ENCODE measurements at places on chromosomes 6 and 20.
A peak's percentile ranks its signal among the peaks of the same experiment; 100 is the strongest.

GRCh38 chr6:141735126-141735525, 397.6 kb upstream of the GJE1 start:
- DNase-seq, result no peak

GRCh38 chr6:148535976-148536375, 193.3 kb downstream of the SASH1 start:
- DNase-seq, result no peak

- no peak for DNase-seq
Measured at GRCh38 chr6:75381877-75382633, 97.5 kb upstream of the TMEM30A start.

- no peak for DNase-seq
Measured at GRCh38 chr20:10079964-10080363, 45.2 kb downstream of the ANKEF1 start.

DNA sequence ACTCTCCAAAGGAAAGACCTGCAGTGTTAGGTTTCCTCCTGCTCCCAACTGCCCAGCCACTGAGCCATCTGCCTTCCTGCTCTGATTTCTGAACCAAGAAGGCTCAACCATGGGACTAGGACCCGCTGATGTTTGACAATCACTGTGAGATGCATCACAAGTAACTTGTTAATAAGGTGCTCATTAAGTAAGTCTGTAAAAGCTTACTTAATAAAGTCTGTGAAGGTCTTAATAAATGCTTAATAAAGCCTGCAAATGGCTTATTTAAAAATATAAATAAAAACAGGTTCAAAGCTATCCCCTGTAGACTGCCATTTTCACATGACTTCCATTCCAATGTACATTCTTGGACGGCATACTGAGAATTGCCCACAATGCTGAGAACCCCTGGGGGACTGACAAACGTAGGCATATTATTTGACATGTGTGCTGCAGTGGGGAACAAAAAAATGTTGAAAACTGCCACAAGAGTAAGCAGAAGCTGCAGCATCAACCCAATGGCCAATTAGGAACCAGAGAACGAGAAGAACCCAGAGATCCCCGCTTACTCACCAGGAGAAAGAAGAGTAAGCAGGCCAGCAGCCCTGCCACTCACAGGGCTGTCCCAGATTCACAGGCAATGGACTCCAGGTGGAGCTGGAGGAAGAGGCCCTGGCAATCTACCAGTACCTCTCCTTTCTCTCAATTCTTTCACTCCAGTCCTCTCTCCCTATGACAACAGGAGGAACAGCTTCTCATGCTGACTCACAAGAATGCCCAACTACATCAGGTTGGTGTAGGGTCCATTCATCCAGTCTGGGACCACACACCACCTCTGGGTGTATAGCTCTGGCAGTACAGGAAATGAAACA, 19.5 kb downstream of the KIF13A start:
- peak; percentile 87 for DNase-seq

DNA sequence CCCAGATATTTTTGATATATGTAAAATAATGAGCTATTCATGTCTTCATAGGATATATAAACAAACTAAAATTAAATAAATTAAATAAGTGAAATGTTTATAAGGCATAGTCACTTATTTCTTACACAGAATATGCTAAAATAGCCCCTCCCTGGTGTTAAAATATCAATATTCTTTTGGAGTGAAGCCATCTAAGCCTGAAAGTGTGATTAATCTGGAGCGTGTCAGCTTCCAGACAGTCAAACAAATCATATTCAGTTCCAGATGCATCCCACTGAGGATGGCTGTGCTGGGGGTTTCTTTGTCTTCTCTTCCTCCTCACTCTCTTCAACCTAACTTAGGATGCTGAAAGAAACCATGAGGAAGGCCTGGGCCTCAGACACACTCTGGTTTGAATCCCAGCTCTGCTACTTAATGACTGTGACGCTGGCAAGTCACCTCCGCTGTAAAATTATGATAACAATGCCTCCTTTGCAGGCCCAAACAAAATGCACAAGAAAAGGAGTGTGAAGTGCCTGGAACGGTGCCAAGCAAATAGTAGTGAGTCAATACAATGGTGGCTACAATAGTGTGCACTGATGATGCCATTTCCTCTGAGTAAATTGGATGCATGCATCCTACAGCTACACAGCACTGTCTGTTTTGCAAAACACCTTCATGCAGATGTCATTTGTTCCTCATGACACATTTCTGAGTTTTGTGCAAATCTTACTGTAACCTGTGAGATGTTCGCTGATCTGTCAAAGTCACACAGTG, 161.4 kb downstream of the FOXC1 start:
- no peak for DNase-seq

DNA sequence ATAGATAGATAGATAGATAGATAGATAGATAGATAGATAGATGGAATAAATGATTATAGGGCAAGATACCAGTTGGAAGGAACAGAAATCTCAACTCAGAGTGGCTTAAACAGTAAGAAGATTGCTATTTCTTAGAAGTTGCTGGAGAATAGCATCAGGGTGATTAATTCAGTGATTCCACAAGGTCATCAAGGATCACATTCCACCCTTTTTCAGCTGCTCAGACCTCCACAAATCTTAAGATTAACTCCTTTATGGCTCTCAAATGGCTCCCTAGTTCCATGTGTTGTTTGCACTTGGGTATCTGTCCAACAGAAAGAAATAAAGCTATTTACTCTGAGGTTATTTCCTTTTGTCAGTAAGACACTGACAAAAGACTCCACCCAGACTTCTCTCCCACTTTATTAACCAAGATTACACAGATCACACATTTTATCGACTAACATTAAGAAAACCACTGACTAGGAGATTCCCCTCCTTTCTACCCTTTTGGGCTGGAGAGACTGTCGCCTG, 68.3 kb upstream of the KIF16B start:
- no peak for DNase-seq

- no peak for DNase-seq
Measured at GRCh38 chr6:141050471-141050870, 1082.3 kb upstream of the GJE1 start.

- no peak for DNase-seq
Measured at GRCh38 chr6:63739094-63739687, 103.6 kb downstream of the PHF3 start.

GRCh38 chr6:134374491-134375219, 56.7 kb upstream of the SGK1 start:
- DNase-seq, result peak; percentile 9

DNA sequence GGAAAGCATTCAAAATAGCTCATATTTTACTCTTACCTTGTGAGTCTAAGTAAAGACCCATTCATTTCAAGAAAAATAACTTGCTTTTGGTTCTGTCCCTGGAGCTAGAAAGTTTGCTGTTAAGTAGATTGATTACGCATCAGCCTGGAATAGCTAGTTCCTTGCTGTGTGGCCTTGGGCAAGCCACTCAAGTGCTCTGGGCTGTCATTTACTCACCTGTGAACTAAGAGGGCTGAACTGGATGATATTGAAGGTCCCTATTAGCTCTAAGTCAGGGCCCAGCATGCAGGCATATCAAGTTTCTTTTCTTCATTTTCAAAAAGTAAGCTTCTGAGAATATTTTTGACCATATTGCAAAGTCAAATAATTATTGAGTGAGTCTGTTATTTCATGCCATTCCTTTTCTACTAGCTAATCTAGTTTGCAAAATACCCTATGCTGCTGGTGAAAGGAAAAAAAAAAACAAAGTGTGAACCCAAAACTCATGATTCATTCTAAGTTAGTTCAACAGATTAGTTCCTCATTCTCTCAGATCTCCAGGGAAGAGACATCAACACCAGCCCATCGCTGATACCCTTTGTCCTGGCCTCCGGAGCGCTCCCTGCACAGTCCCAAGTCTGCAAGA, 106.5 kb upstream of the GMDS start:
- DNase-seq, result no peak

DNA sequence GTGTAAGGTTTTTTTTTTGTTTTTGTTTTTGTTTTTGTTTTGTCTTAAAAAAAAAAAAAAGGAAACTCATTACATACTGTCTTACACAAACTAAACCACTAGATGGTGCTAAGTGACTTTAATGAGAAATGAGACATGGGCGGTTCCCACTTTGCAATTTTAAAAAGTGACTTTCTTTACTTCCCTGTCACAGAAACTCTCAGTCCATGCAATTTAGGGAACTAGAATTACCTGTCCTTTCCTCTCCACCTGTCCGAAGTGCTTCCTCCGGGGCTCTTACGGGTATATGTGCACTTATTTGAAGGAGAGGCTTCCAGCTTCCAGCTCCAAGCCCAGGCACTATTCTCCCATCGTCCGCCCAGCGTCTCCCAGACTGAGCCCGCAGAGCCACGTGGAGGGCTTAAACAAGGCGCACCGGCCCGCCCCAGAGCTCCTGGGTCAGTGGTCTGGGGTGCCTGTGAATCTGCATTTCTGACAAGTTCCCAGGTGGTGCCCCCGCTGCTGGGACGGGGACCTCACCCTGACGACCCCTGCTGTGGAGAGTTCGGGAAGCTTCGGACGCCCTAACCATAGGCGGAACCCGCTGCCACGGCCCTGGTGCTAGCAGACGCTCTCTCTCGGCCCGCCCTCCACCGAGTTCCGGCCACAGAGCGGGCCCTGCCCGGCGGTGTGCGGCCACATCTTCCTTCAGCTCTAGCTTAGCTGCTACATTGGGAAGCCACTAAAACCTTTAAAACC, 26.1 kb downstream of the BFSP1 start:
- DNase-seq, result peak; percentile 69

- DNase-seq, result no peak
Measured at GRCh38 chr6:119430805-119431204, 81.2 kb upstream of the MAN1A1 start.

GRCh38 chr6:29493261-29493660, 5.5 kb upstream of the MAS1L start:
- no peak for DNase-seq

DNA sequence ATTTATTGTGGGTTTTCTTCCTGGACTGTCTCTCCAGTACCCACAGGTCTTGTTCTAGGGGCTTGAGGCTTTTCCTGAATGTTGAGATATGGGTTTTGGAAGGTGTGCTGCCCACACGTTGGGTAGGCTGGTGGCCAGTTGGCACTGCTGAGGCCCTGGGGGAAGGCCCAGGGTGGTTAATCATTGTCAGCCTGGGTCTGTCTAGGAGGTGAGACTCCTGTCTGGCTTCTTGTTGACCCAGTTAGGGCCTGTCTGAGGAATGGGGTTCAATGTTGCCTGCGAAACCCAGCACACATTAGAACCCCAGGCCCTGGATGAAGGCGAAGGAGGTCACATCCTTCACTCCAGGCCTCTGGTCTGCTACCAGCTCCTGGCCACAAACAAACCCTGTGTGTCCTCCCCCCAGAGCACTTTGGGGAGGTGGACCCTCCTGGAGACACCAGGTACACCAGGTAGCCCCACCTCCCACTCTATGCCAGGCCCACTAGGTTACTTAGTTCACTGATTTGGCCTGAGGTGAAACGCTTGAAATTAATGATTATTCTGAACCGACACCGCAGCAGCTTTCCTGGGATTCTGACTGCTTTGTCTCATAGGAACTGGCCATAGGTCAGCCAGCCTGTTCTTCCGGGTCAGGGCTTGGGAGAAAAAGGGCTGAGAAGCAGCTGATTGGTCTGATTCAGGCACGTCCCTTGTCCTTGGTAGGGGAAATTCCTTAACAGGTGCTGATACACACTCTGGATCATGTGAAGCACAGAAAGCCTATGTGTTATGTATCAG, 15.2 kb downstream of the DNMT3B start:
- DNase-seq, result no peak

DNA sequence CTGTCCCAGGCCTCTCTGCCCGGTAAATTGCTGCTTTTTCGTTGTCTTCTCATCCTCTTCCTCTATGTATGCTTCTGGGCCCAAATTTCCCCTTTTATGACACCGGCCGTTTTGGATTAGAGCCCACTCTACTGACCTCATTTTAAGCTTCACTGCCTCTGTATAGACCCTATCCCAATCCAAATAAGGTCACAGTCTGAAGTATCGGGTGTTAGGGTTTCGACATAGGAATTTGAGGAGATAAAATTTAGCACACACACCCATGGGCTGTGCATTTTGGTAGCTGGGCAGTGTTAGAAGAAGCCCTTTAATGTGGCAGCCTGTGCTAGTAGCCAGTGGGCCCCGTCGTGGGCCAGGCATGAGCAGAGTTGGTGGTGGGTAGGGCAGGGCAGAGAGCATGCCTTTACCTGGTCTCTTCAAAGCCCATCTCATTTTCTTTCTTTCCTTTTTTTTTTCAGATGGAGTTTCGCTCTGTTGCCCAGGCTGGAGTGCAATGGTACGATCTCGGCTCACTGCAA, 27.9 kb upstream of the EZR start:
- no peak for DNase-seq

DNA sequence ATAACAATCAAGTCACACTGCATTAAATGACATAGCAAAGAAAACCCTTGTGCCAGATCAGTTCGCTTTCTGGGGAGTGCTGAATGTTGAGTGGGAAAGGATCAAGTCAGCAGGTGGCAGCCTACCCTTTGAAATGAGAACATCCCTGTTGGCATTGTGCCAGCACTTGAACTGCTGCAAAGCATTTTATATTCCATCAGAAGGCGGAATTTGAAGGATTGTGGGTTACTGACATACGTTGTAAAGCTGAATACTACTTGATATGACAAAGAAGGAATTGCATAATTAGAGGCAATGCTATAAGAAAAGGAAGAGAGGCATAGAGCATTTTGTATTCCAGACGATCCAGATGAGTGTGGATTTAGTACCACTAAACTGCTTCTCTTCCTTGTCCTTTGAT, 26.5 kb downstream of the BCKDHB start:
- peak; percentile 61 for DNase-seq

DNA sequence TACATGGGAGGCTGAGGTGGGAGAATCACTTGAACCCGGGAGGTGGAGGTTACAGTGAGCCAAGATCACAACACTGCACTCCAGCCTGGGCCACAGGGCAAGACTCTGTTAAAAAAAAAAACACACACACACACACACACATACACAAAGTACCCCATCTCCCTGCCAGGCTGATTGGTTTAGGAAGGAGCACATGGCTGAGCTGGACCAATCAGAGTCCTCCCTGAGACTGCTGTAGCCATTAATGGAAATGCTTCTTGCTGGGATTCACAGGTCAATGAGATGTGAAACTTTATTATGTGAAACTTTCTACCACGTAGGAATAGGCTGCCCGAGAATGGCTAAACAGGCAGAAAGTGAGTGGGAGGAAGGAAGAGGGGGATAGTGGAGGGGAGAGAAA, 2.9 kb downstream of the TREM1 start:
- no peak for DNase-seq

GRCh38 chr6:144335914-144336313, 50.8 kb downstream of the UTRN start:
- no peak for DNase-seq

- peak; percentile 87 for DNase-seq
Measured at GRCh38 chr20:9616833-9617461, 102.6 kb downstream of the LAMP5 start.

Measured in cerebellar cortex (tissue), 1 donor.